ENCODE measurements at places on chromosomes 16 and 17. TPM values are rescaled to one million over a fixed set of nuclear protein-coding genes. Genes with fewer than 3 reads are reported as not detected.

DNA sequence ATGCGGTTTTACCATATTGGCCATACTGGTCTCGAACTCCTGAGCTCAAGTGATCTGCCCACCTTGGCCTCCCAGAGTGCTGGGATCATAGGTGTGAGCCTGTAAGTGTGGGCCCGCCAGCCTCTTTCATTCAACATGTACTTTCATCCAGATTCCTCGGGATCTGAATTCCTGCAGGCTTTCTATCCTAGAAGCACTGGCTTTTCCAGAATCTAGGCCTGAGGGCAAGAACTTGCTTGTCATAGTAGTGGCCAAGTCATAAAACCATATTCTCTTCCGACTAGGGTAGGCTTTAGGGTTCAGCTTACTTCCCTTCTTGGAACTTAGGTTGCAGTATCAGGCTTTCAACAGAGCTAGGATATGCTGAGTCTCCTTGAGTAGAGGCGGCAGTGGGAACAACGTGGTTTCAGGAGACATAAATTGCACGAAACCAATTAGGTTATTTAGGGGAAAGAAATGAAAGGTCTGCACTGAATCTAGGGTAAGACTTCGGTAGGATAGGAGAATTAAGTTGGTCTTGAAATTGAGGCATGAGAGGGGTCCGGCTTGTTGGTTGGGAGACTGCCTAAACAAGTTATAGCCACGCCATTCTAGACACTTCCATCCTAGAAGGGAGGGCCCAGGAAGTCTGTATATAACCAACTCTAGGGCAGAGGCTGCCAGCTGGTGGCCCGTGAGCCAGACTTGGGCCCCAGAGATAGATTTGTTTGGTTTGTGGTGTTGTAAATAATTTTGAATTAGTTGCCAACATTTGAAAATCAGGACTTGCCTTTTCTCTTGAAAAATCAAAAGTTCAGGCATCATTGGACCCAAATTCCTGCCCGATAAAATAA is 15.6 kb downstream of the SLC7A6 start:
- H3K4me1 ChIP-seq: no peaks in the 10 kb centered on the region
- no peak overlapping the region for H3K27ac ChIP-seq
- no peak overlapping the region for H3K4me3 ChIP-seq
- no peaks in the 10 kb centered on the region for H3K36me3 ChIP-seq
- H3K27me3 ChIP-seq: no peaks in the 10 kb centered on the region

DNA sequence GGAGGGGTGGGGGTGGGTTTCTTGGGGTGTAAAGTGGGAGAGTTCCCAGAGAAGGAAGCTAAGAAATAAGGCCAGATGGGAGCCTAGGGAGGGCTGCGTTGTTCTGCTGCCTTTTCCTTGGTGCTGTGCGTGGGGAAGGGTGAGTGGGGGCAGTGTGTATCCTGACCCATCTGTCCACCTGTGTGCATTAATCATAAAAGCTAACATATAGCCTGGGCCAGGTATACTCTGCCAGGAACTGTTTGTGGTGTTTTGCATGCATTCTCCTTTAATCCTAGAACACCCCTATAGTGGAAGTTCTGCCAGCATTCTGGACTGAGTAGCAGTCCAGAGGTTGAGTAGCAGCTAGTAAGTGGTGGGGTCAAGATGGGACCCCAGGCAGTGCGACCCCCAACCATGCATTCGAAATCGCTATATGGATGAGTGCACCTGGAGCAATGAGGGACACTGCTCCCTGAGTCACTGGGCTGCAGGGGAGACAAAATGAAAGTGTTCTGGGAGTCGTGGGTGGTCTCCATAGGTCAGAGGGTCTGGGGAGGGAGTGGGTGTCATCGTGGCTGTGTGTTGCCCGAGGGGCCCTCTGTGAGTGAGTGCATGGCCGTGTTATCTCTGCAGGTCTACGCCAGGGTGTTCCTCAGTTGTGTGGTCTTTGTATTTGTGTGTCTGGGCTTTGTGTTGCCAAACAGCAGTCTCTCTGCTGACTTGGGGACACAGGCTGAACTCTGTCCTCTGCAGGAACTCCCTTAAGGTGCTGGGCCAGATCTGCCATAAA is 1.3 kb downstream of the ERBB2 start:
- H3K27ac ChIP-seq: peak overlapping the region; percentile 95
- no peaks in the 10 kb centered on the region for H3K27me3 ChIP-seq
- no peak for DNase-seq
- H3K4me3 ChIP-seq: peak overlapping the region; percentile 31

Gene CNGB1
- total RNA-seq: under 0.01 TPM

- H3K36me3 ChIP-seq: no peaks in the 10 kb centered on the region
- H3K27ac ChIP-seq: no peak overlapping the region
- DNase-seq: no peak
- no peaks in the 10 kb centered on the region for H3K4me1 ChIP-seq
- H3K4me3 ChIP-seq: no peak overlapping the region
- no peaks in the 10 kb centered on the region for H3K27me3 ChIP-seq
Measured at GRCh38 chr17:4751932-4752331, 12.2 kb upstream of the CXCL16 start.

Gene SBK1
- total RNA-seq: 0.08 TPM

GRCh38 chr17:14791221-14791620 is 473.9 kb downstream of the PMP22 start:
- H3K4me3 ChIP-seq: no peak overlapping the region
- H3K27ac ChIP-seq: no peak overlapping the region
- DNase-seq: no peak
- H3K36me3 ChIP-seq: no peaks in the 10 kb centered on the region

DNA sequence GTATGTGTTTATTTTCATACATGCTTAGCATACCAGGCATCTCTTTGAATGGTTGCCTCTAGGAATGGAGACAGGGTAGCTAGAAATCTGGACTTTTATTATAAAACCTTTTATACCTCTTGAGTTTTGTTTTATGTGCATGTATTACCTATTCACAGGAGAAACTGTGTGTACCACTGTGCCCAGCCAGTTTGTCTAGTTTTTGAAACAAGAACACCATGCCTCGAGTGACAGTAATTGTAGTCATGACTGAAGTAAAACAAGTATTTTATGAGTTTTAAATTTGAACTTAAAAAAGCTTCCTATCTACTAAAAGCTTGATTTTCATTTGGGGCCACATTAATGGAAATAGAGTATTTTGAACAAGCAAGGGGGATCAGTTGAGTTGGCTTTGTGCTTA is 57.4 kb downstream of the SNTB2 start:
- no peaks in the 10 kb centered on the region for H3K4me1 ChIP-seq
- DNase-seq: no peak
- no peak overlapping the region for H3K27ac ChIP-seq

DNA sequence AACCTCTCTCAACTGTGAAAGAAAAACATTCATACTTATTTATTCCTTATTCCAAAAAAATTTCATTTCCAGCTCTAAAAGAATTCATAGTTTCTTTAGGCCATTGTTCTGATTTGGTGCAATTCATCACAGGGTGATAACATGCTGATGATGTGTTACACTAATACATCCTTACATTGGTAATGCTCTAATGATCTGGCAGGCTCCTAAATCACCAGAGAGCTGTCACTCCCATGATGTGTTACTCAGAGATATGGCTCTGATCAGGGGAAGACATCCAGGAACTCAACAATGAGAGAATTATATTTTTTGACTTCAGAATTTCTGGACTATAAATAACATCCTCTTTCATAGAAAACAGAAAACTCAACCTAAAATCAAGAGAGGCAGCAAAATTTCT is 209.3 kb downstream of the CHD9NB start:
- H3K4me1 ChIP-seq: no peaks in the 10 kb centered on the region
- H3K27me3 ChIP-seq: no peaks in the 10 kb centered on the region
- H3K36me3 ChIP-seq: no peaks in the 10 kb centered on the region

GRCh38 chr16:56019274-56019673 is 144.1 kb upstream of the CES5A start:
- H3K36me3 ChIP-seq: no peaks in the 10 kb centered on the region
- no peak overlapping the region for H3K27ac ChIP-seq
- no peaks in the 10 kb centered on the region for H3K27me3 ChIP-seq
- no peak overlapping the region for H3K4me3 ChIP-seq
- no peak for DNase-seq
- H3K4me1 ChIP-seq: no peaks in the 10 kb centered on the region

DNA sequence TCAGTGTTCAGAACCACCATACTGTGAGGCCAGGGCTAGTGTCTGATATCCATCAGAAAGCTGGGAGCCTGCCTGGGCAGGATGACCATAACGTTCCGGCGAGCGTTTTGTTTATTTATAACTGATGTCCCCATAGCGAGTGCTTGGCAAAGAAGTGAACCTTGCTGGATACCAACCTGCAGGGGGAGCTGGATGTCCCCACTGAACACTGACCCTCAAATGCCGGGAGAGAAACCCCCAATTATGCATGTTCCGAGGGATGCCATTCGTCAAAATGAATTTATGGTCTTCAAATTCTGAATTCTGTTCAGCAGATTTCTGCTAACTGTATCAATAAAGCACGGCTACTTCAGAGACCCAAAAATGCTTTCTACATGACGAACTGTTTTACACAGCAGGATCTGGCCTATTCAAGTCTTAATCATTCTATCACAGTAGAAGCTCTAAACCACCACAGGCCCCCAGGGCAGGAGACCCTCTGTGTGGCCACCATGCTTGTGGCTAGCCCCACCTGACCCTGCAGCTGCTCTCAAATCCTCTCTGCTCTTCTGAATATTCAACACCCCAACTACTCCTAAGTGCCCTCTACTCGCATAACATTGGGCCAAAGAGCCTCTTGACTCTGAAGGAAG is 15.2 kb downstream of the MED24 start:
- H3K4me3 ChIP-seq: no peak overlapping the region
- H3K36me3 ChIP-seq: peaks cover 2% of the 10 kb centered on the region
- H3K4me1 ChIP-seq: peaks cover 3% of the 10 kb centered on the region
- no peak for DNase-seq
- H3K27me3 ChIP-seq: no peaks in the 10 kb centered on the region

DNA sequence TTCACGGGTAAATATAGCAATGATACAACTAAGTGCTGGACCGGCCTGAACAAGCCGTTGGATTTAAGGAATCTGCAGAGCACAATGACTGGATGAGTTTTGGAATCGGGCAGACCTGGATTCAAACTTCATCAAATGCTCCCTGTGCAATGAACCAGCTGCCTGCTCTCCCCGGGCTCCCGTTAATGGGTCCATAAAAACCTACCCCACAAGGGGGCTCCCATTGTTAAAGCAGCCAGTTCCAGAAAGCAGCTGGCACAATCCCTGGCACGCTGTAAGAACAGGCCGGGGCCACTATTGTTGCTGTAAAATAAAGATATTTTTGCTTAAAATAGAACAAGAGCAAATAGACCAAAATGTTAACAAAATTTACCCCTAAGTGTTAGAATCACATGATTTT is 131.9 kb downstream of the C16orf95 start:
- no peaks in the 10 kb centered on the region for H3K4me1 ChIP-seq
- H3K4me3 ChIP-seq: no peak overlapping the region
- H3K36me3 ChIP-seq: no peaks in the 10 kb centered on the region
- DNase-seq: no peak
- no peaks in the 10 kb centered on the region for H3K27me3 ChIP-seq

DNA sequence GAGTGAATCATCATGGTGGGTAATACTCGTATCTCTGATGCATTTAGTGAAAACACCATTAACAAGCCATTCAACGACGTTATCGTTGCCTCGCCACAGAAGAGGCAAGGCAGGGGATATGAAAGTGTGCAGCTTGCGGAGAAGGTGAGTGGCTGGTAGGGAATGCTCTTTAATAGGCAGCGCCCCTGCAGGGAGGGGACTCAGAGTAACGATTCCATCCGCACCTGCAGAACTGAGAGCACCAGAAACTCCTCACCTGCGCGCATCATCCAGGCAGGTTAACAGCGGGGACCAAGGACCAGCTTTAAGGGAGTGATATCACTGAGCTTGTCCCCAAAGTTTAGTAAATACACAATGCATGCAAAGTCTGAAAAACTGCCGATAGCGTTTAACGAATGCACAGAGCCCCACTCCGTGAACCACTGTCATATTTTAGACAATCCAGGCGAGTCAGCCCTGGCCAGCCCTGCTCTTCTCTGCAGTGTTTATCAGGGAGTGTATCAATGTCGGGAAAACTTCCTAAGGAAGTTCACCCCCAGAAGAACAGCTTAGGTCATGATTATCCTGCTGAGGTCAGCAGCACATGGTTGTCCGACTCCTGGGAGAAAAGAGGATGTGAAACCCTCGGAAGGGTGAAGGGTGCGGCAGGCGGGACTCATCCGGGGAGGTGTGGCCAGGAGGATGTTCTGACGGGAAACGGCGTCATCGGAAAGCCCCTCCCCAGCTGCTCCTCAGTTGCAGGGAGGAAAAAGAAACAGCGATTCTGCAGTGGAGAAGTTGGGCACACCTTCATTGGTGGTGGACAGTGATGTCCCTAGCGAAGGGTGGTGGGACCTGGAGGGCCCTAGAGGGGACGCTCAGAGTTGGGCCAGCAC is 68.5 kb upstream of the DNAH17 start:
- H3K36me3 ChIP-seq: no peaks in the 10 kb centered on the region
- H3K4me1 ChIP-seq: no peaks in the 10 kb centered on the region
- H3K27me3 ChIP-seq: no peaks in the 10 kb centered on the region
- H3K4me3 ChIP-seq: no peak overlapping the region
- peak overlapping the region; percentile 6 for H3K27ac ChIP-seq

- H3K27me3 ChIP-seq: no peaks in the 10 kb centered on the region
- H3K27ac ChIP-seq: no peak overlapping the region
- H3K4me3 ChIP-seq: no peak overlapping the region
Measured at GRCh38 chr17:21678393-21679081, 13.8 kb upstream of the KCNJ18 start.

Gene TSPOAP1
- 4.6 TPM for total RNA-seq

GRCh38 chr17:28421787-28422305 is 15.8 kb upstream of the SLC46A1 start:
- no peaks in the 10 kb centered on the region for H3K36me3 ChIP-seq
- H3K4me3 ChIP-seq: no peak overlapping the region
- peaks cover 5% of the 10 kb centered on the region for H3K4me1 ChIP-seq
- DNase-seq: no peak
- H3K27me3 ChIP-seq: no peaks in the 10 kb centered on the region

Gene OTOP2
- total RNA-seq: not detected

Gene GFAP
- 0.33 TPM for total RNA-seq

GRCh38 chr17:75468779-75469373 is 12.4 kb downstream of the TMEM94 start:
- H3K27me3 ChIP-seq: no peaks in the 10 kb centered on the region
- H3K4me1 ChIP-seq: no peaks in the 10 kb centered on the region

GRCh38 chr17:66549731-66550207 is 247.4 kb downstream of the PRKCA start:
- no peak overlapping the region for H3K27ac ChIP-seq
- no peak for DNase-seq
- H3K4me3 ChIP-seq: no peak overlapping the region
- H3K27me3 ChIP-seq: no peaks in the 10 kb centered on the region
- H3K36me3 ChIP-seq: no peaks in the 10 kb centered on the region

Gene CDH15
- total RNA-seq: not detected
